ENCODE measurements at places on chromosomes 7 and 10.
A peak's percentile ranks its signal among the peaks of the same experiment; 100 is the strongest.

DNA sequence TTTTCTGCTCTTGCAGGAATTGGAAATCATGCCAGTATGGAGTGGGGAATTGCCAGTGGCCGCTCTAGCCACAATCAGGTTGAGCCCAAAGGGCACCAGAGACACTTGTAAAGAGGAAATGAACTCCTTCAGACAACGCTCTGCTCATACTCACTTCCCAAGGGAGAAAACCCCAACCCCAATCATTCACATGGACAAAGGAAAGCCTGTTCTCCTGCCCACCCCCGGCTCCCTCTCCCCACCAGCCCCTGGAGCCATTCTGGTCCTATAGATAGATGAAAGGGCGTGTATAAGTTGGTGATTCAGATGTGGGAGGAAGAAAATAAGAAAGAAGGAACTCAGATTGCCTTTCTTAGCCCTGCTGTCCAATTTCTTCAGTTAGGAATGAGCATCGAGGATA lies 57.4 kb downstream of the GFRA1 start:
- DNase-seq, result no peak

- no peak for DNase-seq
Measured at GRCh38 chr7:112668561-112668960, 121.6 kb downstream of the TMEM168 start.

- DNase-seq, result peak; percentile 90
Measured at GRCh38 chr10:95350219-95350829, 59.5 kb upstream of the PDLIM1 start.

- DNase-seq, result peak; percentile 92
Measured at GRCh38 chr7:6256677-6257535, 15.5 kb downstream of the CYTH3 start.

- DNase-seq, result peak; percentile 4
Measured at GRCh38 chr10:33066558-33067236, 108.7 kb upstream of the ITGB1 start.

DNA sequence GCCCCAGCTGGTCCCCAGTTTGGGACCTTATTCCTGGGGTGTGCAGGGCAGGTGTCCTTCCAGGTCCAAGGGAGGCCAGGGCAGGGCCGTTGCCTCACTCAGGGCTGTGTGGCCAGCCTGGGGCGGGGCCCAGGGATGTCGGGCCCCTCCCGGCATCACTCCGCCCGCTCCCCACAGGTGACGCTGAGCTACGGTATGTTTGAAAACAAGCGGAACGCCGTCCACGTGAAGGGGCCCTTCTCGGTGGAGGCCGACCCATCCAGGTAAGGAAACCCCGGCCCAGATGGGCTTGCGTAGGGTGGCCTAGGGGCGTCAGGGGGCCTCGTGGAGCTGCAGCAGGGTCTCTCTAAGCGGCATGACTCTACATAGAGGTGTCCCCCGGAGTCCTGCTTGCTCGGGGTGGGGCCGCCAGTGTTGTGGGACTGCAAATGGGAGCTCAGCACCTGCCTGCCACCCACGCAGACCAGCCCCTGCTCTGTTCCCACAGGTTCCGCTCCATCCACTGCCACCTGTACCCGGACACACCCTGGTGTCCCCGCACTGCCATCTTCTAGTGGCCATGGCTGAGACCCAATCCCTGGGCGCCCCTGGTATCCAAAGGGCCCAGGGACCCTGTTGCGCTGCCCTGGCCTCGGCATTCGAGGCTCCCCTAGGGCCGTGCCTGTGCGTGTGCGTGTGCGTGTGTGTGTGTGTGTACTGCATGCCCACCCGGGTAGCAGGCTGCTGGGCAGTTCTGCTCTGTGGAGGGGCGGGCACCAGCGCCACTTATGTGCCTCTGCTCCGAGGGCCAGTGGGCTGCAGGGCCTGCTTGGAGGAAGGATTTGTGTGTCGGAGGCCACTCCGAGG lies 7.3 kb downstream of the LFNG start:
- no peak for DNase-seq

DNA sequence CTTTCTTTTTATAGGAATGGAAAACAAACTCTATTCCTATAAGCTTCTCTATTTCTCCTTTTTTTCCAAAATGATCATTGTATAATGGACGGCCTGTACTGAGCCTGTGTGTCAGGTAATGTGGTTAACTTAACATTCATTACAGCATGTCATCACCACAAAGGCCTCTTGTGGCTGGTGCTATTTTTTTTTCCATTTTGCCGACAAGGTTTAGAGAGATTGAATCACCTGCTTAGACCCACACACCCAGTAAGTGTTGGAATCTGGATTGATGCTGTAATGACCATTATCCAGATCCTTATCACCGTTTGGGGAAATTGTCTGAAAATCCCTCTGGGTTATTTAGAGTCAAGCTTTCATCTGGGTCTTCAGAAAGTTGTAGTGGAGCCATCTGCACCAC lies 18.5 kb downstream of the AKR1B15 start:
- no peak for DNase-seq

GRCh38 chr7:94348142-94348541 lies 46.6 kb upstream of the COL1A2 start:
- DNase-seq, result peak; percentile 97

GRCh38 chr7:37757563-37757962 lies 74.0 kb downstream of the GPR141 start:
- no peak for DNase-seq

DNA sequence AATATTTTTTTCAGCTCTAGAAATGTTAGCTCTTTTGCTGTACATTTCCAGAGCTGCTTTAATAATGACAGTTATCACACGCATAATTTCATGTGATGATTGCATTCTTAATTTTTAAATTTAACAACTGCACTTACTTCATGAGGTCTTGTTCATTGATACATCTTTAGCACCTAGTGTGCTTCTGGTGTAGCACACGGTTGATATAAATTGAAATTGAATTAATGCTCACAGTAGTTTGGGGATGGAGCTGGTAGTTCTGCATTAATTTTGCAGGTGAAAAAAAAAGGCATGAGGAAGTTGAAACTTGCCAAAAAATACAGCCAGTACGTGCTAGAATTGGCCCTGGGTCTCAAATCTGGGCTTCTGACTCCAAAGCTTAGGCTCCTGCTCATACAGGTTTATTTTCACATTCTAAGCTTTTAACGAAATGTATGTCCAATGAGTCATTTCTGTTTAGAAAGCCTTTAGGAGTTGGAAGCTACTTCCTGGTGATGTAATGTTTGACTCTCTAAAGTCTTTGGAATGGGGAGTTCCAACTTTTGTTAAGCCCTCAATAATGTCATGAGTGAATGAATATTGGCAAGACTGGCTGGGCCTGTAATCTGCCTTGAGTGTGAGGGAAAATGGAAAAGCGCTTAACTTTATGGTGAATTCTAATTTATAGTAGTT lies 62.5 kb downstream of the DAGLB start:
- DNase-seq, result peak; percentile 79

DNA sequence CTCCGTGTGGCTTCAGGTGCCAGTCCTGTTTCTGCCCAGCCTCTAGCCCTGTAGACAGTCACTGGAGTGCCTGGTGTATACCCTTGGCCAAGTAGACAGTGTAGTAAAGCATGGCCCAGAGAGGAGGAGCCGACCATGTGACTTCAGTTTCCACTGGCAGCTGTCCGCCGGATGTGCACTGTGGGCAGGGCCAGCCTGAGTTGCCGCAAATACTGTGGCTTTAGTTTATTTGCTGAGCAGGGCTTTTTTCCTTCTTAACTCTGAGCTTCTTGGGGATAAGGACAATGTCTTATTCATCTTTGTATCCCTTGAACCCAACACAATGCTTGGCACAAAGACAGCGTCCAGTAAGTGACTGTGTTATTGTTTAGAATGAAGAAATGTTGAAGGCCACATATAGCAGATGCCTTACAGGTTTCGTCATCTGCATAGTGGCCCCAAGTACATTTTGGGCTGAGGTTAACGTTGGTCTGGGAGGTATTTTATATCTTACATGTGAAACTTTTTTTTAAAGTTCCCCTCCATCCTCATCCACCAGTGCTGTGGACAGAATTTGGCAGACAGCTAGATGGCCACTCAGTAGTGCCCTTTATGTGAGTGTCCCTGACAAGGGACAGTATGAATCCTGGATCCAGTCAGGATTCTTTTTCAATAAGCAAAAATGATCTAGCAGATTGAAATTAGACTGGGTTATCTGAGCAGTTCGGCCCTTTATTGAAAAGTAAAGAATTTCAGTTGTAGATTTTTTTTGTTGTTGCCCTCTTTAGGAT lies 40.6 kb downstream of the CYP17A1 start:
- DNase-seq, result peak; percentile 76

Data from fibroblast of gingiva (primary cell).